NB4 (cell line): ENCODE measurements at places on chromosomes 1 and 21.
A peak's percentile ranks its signal among the peaks of the same experiment; 100 is the strongest.

DNA sequence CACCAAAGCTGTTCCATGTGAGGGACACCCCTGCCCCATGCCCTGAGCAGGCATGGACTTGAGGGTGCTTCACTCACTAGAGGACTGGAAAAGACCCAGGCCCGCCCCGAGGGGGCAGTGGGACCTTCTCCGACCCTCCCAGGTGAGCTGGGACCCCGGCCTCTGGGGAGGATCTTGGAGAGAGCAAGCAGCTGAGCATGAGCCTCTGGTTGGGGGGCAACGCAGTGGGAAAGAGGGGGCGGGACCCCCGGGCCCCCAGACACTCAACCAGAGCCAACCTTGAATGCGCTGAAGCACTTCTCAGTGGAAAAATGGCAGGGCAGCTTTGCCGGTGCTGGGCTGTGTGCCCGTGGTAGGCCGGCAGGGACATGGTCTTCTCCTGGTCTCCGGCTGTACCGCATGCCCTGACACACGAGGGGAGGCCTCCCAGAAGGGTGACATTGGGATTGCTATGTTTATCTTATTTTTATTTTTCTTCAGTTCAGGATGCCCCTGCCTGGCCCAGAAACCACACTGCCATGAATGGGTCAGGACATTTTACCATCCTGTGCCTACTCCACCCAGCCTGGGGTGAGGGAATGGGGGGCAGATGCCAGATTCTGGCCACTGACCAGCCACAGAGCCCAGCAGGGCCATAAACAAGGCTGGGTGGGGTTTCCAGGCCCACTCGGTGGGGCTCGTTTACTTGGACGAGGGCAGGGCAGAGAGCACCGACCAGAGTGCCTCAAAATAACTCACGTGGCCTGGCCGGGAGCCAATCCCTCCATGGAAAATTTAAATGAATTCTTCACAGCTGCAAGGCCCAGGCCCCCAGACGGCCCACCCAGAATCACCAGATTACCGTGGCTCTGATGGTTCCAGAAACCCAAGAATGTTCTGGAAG is 17.2 kb upstream of the LAPTM5 start:
- no peak for DNase-seq

- DNase-seq: no peak
Measured at GRCh38 chr1:76302711-76303339, 228.3 kb downstream of the ST6GALNAC3 start.

GRCh38 chr1:224182866-224183590 is at the start of gene DEGS1:
Gene DEGS1, plus strand, starts transcription at chr1:224183240. Its CDS starts 97 bp downstream, at chr1:224183337.
- DNase-seq: peak; percentile 92

DNA sequence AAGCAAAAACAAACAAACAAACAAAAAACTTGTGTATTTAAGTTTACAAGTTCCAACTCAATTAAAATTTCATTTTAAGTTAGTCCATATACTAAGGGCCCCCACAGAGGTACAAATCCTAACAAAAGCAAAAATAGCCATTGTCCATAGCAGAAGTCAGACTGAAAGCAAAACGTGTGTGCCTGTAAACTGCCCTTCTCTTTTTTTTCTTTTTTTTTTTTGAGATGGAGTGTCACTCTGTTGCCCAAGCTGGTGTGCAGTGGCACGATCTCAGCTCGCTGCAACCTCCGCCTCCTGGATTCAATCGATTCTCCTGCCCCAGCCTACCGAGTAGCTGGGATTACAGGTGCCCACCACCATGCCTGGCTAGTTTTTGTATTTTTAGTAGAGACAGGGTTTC is 11.6 kb upstream of the IFNGR2 start:
- DNase-seq: no peak

DNA sequence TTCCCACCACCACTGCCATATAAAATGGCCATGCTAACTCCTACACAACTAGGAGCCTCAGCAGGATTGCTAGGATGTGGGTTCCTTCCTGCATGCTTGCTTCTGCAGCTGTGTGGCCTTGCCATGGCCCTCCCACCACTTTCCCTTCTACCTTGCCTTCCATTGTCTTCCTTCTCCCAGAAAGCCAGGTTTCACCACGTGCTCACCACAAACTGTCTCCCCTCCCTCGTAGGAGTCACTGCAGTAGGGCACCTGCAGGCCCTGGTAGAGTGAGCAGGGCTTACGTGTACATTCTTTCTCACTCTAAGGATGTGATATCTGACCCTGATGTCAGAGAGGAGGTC is 3.7 kb downstream of the C1orf226 start:
- DNase-seq: no peak

GRCh38 chr1:188137221-188137620 is 1308.5 kb downstream of the PLA2G4A start:
- no peak for DNase-seq

- DNase-seq: no peak
Measured at GRCh38 chr1:100616121-100616621, 78.2 kb downstream of the GPR88 start.

DNA sequence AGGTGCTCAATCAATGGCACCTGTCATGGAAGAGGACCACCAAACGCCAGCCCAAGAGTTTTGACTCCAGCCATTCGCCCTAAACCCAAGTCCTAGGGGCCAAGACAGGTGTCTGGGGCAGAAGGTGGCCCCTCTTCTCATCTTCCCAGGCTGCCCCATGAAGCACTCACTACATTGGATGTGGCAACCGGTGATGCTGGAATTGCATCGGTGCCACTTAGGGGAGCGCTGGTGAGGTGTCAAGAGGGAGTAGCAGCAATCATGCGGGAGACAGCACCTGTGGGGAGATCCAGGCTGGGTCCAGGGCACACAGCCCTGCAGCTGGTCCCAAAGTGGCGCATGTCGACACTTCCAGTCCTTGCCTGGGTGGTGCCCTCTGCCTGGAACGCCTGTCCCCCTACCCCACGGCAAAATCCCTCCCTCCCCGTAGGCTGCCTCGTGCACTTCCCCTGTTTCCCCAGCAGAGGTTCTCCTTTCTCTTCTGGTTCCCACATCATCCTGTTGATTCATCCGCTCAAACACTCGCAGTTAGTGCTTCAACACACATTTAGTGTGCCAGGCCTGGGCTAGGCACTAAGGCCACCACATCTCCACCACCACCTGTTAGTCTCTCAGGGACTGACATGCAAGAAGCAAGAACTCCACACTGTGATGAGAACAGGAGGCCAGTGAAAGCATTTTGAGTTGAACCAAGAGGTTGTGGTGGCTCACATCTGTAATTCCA is 18.5 kb downstream of the PLA2G2D start:
- DNase-seq: peak; percentile 62

- no peak for DNase-seq
Measured at GRCh38 chr1:200112290-200112689, 84.8 kb downstream of the NR5A2 start.

DNA sequence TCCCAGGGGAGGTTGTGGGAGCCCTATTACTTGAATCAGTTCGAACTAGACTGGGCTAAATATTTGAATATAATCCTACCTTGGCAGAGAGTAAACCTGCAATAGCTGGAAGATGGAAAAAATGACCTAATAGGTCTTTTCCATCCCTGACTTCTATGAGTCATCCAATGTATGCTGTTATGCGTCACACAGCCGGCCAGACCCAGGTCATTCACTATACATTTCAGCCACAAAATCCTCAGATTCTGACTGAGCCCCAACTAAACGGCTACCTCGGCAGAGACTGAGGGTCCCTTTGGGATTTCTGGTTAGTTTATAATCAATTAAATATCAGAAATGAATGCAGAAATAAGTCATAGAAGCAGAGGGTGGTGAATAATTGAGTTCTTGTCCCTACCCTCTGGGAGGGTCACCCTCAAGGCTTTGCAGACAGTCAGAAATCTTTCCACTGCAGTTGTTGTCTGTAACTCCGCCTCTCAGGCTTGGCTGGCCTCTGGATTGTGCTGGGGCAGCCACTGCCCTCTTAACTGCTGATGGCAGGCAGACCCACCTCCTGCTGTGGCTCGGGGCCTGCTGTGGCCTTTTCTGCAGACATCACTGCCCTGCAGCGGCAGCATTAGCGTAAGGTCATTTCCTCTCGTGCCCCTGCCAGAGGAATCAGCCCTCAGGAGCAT is 240.5 kb downstream of the TGFB2 start:
- DNase-seq: no peak

GRCh38 chr1:115337633-115338456 is at the start of gene NGF:
Gene NGF, minus strand, starts transcription at chr1:115338249. Its CDS starts 51,454 bp downstream, at chr1:115286795.
- no peak for DNase-seq

DNA sequence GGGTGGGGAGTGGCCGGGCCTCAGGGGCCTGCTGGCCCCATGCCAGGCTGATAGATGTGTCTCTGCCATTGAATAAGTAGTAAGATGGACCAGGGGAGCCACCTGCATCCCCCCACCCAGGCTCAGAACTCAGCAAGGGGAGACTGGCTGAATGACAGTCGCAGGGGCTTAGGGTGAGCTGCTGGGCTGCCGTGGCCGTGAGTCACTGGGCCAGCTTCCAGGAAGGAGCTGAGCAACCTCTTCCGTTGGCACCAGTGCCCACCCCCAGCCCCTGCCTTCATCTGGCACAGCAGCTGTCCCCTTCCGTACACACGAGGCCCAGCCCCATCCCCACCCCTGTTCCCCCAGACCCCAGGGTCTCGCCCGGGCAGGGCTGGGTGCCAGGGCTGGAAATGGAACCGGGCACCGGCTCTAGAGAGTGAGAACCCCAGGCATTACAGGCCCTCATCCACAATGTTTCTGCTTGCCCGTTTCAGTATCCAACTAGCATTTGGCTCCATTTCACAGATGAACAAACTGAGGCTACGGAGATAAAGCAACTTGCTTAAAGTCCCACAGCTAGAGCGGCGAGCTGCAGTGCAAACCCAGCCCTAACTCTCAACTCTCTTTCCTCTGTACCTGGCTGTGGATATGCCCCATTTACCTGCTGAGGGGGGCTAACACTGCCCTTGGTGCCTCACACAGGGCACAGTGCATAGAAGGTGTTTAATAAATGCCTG is 10.2 kb downstream of the WNT4 start:
- no peak for DNase-seq

GRCh38 chr21:40146216-40146837 is 279.1 kb downstream of the PCP4 start:
- DNase-seq: no peak

- no peak for DNase-seq
Measured at GRCh38 chr1:29772584-29773100, 536.3 kb downstream of the PTPRU start.

DNA sequence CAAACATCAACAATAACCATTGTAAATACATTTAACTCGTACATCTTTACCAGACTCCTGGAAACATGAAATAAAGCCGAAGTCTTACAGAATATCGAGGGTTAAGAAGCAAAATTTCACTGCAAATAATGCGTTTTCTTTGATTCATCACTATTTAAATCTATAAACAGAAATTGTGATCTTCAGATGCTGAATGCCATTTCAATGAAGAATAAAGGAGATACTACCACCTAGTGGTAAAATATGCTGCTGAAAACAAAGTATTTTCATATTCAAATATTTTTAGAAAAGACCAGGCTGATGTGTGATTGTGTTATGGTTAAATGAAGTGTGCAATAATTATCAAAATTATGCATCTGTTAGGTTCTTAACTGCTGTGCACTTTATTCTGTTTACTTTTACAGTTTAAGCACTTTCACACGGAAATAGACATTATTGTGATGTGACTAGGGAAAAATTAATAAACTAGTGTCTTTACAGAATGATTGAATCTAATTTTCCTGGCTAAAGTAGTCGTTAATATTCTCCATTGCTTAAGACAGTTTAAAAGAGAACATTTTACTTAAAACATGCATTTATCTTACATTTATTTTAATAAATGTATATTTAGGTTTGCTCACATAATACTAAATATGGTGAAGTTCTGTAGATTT is 1093.1 kb downstream of the MRPL39 start:
- peak; percentile 4 for DNase-seq

- DNase-seq: no peak
Measured at GRCh38 chr1:169860187-169860586, 33.5 kb downstream of the SCYL3 start.

DNA sequence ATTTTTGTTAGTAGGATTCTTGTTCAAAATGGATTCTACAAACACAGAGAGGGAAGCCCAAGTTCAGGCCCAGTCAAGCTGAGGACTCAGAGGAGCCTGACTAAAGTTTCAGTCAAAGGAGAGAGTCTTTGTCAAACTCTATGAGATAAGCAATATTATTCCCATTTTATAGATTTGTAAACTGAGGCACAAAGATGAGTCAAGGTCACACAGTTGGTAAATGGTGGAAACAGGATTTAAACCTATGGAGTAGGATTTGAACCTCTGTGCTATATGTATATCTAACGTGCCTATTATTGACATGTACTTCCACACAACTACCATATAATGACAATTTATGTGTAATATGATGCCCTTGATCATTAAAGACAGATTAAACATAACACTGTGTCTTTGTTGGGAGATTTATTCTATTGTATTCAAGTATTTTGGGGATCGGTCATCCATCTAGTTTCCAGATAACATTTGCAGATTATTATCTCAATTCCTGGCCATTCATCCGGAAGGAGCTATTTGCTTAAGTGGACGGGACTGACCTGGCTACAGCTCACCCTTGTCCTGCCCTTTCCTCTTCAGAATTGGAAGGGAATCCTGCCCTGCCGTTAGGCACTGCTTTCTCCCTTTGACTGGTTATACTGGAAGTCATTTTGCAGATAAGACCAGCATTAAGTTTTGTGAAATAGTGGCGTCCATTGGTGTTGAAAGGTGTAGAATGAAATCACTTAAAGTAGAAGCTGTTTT is 86.1 kb upstream of the LMO4 start:
- DNase-seq: no peak

DNA sequence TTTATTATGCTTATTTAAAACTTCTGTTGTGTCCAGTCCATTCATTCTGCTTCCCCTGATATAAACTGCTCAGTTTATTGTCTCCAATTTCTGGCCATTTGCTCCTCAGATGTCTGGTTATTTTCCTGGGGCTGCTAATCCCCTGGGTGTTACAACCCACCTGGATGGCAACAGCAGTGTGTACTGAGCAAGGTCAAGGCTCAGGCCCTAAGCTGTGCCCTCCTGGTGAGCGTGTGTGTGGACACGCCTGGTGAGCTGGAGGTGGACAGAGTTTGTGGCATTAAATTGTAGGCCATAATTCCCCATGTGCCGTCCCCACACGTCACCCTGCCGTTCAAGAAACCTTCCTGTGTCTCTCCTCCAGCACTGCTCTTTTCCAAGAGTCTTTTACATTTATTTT is 18.1 kb upstream of the KIF1B start:
- no peak for DNase-seq

- no peak for DNase-seq
Measured at GRCh38 chr1:96521994-96522760, 199.4 kb upstream of the PTBP2 start.

DNA sequence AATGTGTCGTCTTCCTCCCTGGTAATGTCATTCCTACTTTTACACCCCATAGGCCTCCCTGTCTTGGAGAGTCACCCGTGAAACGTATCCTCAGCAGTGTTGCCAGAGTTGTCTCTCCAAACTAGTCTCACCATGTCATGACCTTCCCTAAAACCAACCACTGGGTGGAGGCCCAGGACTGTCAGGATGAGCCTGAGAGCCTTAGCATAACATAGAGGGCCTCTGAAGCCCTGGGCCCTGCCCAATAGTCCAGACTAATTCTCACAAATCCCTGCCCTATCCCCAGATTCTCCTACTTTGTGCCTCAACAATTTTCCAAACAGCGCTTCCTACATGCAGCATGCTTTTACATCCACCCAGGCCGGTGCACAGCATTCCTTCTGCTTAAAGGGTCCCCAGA is 29.3 kb upstream of the HSD3B1 start:
- no peak for DNase-seq

- DNase-seq: peak; percentile 81
Measured at GRCh38 chr1:93758842-93759515, 77.3 kb upstream of the BCAR3 start.

GRCh38 chr21:31003471-31003870 is 34.8 kb downstream of the KRTAP19-8 start:
- DNase-seq: no peak

GRCh38 chr1:103509250-103509649 is 16.2 kb upstream of the RNPC3 start:
- DNase-seq: no peak

GRCh38 chr1:45299981-45300668 is 26.6 kb upstream of the HPDL start:
- peak; percentile 80 for DNase-seq
